ENCODE measurements at places on chromosomes 4 and X.

GRCh38 chr4:137909529-137910309, 332.4 kb downstream of the SLC7A11 start:
- no peak for DNase-seq

DNA sequence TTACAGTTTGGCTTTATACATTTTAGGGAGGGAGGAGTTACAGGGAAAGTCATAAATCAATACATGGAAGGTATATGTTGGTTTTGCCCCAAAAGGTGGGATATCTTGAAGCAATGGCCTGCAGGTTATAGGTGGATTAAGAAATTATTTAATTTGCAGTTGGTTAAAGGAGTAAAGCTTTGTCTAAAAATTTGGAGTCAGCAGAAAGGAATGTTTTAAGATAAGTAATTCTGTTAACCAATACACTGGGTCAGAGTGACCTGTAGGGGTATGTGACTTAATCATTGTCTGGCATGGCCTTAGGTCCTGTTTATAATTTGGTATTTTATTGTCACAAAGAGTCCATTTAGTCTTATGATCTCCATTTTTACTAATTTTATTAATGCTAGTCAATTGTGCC, 115.0 kb downstream of the AGTR2 start:
- DNase-seq: no peak

GRCh38 chrX:112735147-112735546, 55.4 kb upstream of the LHFPL1 start:
- no peak for DNase-seq

GRCh38 chrX:35726176-35726575, 72.0 kb upstream of the MAGEB16 start:
- DNase-seq: no peak

DNA sequence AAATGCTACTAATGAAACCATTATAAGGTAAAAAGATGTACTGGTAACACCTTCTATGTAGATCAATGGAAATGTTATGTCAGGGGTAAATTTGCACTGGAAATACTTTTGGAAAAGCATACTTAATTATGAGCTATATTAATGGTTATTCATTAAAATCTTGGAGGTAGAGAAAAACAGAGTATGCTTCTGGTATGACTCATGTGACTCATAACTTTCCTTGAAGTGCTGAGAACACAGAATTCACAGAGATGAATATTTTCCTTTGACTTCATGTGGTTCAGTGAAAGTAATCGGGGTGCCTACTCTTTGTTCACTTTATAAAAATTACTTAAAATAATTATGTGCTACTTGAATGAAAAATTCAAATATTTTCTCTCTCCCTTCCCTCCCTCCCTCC, 254.2 kb downstream of the KCTD8 start:
- DNase-seq: no peak

All from head of caudate nucleus (tissue), 42 donors.